Peyer's patch (tissue), 4 donors: ENCODE measurements at places on chromosomes 5 and 9. TPM values are rescaled to one million over a fixed set of nuclear protein-coding genes. Genes with fewer than 3 reads are reported as not detected.

GRCh38 chr9:98877311-98877710, 66.4 kb upstream of the COL15A1 start:
- DNase-seq, result no peak

- DNase-seq, result no peak
These were observed 12.3 kb upstream of the STING1 start for GRCh38 chr5:139494832-139495231.

DNA sequence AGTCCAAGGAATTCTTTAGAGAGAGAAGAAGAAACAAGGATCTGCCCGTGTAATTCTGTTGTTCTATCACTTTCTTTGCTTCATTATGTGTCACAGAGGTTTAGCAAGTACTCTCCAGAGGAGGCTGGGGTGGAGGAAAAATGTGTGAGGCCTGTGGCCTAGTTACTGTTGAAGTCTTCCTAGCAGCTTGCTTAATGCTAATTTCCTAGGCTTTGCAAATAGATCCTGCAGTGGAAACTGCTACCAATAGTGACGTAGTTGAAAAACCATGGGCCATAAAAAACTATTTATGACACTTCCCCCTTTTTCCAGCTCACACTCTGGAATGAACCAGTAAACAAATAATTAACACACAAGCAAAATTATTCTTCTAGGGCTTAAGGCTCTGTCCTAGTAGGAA, 27.0 kb upstream of the C9orf72 start:
- DNase-seq, result no peak

DNA sequence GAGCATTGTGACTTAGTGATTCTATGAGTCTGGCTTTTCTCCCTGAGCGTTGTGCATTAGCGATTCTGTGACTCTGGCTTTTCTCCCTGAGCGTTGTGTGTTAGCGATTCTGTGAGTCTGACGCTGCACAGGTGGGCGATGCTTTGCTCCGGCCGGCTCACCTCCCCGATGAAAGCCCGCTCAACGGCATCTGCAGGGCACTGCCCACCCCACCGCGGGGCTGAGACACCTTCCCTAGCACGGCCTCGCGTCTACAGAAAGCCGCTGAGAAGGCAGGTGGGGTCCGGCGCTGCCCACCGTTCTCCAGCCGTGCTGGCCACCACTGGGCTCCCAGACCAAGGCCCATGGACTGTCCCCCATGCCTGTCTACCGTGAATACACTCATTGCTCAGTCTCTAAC, 12.8 kb upstream of the SLC9A3 start:
- DNase-seq, result no peak

DNA sequence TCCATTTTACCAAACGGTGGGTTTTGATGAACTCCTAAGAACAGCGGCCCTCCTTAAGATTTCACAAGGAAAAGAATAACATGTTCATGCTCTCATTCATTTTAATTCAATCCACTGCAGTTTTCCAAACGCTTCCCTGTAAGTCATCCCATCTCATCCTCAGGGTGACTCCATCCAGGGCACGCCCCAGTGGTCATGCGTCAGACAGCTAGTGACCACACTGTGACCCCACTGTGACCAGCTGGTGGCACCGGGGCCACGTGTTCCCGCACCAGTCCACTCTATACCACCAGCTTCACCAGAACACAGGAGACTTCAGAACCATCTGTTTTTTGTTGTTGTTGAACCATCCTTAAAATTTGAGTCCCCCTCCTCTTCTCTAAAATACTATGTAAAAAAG, 14.3 kb downstream of the ATPSCKMT start:
- DNase-seq, result no peak

GRCh38 chr5:126525630-126526245, 69.3 kb downstream of the ALDH7A1 start:
- DNase-seq, result peak; percentile 80

DNA sequence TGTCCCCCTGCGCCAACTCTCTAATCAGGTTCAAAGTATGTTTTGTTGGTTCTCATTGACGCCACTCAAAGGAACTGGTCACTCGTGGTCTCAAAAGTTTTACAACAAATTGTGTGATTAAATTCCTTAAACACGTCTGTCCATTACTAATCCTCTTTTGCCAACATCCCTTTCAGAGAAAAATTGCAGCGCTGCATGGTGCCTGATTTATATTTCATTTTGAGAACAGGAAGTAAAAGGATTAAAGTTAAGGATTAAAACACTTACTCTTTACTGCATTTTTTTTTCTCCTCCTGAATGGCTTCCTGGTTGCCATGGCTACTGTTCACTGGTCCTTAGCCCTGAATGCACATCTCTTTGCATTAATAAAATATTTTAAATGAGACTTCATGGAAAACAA, 383.5 kb downstream of the GLIS3 start:
- no peak for DNase-seq

DNA sequence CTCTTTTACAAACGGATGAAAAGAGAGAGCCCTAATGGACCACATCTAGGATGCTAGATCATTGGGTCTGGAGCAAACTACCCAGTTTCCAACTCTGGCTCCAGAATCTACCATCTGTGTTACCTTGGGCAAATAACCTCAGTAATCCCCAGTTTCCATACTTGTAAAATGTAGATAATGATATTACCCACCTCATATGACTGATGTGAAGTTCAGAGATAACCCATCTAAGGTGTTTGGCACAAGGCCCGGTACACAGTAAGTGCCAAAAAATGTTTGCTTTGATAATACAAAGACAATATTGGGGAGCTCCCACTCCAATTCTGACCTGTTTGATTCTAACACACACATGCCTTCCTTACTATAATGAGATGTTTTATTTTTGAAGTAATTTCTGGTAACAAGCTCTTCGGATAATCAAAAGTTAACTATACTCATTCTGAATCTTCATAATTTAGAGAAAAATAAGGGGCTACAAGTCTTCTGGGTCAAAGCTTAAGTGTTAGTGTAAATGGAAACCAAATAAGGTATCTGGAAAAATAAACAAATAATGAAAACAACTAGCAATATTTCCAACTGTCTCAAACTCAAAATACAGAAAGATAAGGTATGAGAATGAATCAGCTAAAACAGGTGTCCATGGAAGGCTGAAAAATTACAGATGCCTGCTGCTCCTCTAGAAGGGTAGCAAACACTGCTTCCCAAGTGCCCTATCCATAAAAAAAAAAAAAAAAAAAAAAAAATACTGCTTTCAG, 30.4 kb downstream of the ELL2 start:
- DNase-seq, result no peak

DNA sequence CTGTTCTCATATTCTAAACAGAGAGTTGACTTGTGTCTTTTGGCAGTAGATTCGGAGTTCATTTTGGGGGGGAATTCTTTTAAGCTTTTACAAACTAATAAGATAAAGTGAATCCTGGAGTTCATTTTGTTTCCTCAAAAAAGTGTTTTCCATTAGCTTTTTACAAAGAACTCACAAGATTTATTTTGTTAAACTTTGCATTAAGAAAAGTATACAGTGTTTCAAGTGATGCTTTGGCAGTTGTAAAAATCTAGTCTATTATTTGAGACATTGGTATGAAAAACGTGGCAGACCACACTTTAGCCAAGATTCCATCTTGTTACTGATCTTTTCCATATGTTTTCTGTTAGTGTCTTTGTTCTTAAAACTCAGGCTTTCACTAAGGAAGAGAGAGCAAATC, 1.2 kb upstream of the OMD start:
- DNase-seq, result no peak

DNA sequence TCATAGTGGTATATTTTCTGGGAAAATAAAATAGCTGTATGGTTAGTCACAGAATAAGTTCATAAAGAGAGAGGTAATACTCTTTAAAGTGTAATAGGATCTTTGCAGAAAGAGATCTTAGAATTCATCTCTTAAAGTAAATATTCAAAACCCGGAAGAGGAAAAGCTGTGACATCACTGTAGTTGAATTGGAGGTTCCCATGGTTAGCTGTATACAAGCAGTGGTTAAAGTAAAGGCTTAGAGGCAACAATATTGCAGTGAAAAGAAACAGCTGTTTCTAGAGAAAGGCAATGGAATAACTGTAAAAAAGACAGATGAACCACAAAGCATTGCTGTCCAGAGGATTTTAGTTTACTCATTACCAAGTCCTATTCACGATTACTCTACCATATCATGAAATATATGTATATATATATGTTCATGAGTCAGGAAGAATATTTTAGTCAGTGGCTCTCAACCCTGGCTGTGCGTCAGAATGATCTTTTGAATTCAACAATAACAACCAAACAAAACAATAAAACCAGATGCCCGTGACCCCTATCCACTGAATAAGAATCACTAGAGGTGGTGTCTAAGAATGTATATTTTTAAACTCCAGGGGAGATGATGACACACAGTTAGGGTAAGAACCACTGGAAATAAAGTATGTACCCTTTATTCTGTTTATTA, 4.7 kb downstream of the ERCC6L2 start:
- no peak for DNase-seq

DNA sequence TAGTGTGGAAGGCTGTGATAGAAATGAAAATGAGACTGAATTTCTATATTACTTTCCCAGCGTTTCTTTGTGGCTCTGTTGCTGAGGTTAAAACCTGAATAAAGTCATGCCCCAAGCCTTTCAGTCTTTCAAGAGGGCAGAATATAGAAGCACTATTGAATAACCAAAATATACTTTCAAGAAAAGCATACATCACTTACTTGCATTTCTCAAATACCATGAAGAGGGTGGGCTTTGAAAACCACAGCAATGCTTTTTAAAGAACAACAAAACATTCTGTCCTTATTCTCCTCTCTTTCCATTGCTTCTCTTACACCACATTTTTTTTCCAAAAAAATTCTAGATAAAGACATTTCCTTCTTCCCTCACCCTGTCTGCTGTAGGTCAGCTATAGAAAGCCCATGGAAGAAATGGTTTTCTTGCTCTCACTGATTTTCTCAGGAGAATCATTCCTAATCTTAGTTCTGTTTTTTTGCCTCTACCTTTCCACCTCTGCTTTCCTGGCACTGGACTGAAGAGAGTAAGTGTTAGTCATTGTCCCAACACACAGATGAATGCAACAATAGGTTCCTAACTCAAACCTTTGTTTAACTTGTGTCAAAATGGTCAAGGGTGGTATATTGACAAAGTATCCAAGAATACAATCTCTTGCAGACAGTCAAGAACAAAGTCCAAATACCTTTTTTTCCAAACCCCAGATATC, 51.6 kb downstream of the NUDT12 start:
- DNase-seq, result no peak

DNA sequence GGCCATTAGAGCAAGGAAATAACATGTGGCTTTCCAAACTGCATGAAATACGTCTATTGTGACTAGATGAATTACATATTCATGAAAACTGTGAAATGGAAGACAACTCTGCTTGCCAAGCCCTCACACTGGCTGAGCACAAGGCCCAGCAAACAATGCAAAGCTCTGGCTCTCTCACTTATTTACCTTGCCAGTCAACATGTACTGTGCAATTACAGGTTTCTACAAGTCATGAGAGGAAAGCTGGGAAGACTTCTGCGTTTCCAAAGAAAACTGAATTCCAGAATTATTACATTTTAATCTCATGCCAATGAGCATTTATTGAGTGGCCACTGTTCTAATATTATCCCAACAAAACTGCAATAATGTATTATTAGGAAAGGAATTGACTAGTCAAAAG, 12.1 kb upstream of the C5orf63 start:
- DNase-seq, result no peak

GRCh38 chr9:4640027-4640426, 22.1 kb upstream of the PLPP6 start:
- DNase-seq, result peak; percentile 59

GRCh38 chr5:80916676-80917075, 43.5 kb upstream of the RASGRF2 start:
- no peak for DNase-seq

DNA sequence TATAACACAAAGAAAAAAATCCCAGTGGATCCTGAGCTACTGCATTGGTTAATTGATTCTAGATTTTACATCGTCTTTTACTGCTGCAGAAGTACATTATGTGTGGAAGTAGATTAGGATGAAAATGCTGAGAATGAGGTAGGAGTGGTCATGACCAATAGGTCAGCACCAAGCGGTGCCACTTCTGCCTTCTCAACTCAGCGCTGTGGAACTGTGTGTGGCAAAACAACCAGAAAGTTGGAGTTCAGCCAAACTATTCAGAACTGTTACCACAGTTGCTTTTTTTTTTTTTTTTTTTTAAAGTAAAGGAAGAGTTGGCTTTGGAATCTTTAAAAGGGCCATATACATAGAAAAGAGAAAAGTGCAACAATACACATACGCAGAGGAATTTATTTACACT, 24.2 kb downstream of the POU5F2 start:
- DNase-seq, result no peak

DNA sequence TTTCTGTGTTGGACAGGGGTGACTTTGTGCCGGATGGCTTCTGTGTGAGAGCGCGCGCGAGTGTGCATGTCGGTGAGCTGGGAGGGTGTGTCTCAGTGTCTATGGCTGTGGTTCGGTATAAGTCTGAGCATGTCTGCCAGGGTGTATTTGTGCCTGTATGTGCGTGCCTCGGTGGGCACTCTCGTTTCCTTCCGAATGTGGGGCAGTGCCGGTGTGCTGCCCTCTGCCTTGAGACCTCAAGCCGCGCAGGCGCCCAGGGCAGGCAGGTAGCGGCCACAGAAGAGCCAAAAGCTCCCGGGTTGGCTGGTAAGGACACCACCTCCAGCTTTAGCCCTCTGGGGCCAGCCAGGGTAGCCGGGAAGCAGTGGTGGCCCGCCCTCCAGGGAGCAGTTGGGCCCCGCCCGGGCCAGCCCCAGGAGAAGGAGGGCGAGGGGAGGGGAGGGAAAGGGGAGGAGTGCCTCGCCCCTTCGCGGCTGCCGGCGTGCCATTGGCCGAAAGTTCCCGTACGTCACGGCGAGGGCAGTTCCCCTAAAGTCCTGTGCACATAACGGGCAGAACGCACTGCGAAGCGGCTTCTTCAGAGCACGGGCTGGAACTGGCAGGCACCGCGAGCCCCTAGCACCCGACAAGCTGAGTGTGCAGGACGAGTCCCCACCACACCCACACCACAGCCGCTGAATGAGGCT, at the start of gene ADRB2:
Gene ADRB2, plus strand, starts transcription at position 559 of the 686 bp plus-strand sequence. CDS start 221 bp downstream, outside the sequence.
- DNase-seq, result peak; percentile 90

The ZFP2 gene
- total RNA-seq, result 0.80 TPM

The SETD9 gene
- total RNA-seq, result 10.7 TPM

The IFNA2 gene
- not detected for total RNA-seq

The CKMT2 gene
- total RNA-seq, result 1.7 TPM

The RNF224 gene
- total RNA-seq, result not detected

The DDX41 gene
- 103 TPM for total RNA-seq

The ITK gene
- total RNA-seq, result 6.7 TPM

The NR2F1-AS1 gene
- 9.1 TPM for total RNA-seq
